ENCODE measurements at places on chromosomes 3 and 15.

DNA sequence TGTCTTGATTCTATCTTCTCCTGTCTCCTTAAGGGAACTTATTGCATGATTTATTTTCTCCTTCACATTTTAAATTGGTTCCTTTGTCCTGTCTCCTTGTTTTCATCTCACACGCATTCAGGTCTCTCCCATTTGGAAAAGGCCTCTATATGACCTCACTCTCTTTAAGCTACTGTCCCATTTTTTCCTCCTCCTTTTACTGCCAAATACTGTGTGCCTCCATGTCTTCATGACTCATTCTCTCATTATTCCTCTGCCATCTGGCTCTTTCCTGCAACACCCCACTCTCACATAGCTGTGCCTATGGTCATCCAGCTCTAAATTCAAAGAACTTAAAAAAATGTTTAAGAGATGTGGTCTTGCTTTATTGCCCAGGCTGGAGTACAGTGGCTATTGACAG is 48.0 kb downstream of the TYRO3 start:
- DNase-seq: no peak

GRCh38 chr3:15217841-15218267 is 11.8 kb downstream of the CAPN7 start:
- DNase-seq: no peak

DNA sequence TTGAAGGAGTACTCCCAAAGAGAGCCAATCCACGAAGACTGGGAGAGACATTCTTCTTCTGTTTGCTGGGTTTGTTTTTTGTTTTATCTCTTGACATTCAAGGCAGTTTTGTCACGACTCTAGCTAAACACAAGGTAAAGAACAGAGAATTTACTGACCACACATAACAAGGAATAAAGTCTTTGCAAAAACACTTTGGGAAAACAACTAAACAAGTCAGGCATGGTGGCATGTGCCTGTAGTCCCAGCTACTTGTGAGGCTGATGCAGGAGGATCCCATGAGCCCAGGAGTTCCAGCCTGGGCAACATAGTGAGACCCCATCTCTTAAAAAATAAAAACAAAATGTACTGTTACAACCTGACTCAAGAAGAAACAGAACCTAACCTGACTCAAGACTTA is 28.0 kb downstream of the TBC1D5 start:
- no peak for DNase-seq

DNA sequence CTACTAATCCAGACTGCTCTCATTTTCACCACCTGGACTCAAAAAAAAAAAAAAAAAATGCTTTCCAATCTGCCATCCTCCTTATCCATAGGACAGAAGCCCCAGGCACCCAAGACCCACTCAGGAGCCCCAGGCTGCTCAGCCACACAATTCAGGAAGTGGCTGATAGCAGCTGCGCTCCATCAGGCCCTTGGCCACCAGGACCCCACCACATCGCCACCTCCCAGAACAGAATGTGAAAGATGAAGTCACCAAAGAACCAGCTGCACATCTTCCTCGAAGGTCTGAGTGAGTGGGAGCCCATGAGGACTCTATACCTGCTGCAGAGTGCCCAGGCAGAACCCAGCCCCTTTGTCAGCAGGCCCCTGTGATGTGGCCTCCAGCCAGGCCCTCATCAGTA is 19.5 kb downstream of the POC1A start:
- no peak for DNase-seq

- no peak for DNase-seq
Measured at GRCh38 chr3:55683666-55684270, 196.7 kb upstream of the WNT5A start.

GRCh38 chr3:111859061-111859973 is at the start of gene PHLDB2:
PHLDB2 (plus strand) TSS chr3:111859265; CDS start chr3:111884078, 24,813 bp downstream.
- DNase-seq: peak; percentile 79

GRCh38 chr15:58734859-58735258 is 14.6 kb downstream of the ADAM10 start:
- no peak for DNase-seq

- no peak for DNase-seq
Measured at GRCh38 chr3:42276141-42277132, 10.5 kb upstream of the CCK start.

DNA sequence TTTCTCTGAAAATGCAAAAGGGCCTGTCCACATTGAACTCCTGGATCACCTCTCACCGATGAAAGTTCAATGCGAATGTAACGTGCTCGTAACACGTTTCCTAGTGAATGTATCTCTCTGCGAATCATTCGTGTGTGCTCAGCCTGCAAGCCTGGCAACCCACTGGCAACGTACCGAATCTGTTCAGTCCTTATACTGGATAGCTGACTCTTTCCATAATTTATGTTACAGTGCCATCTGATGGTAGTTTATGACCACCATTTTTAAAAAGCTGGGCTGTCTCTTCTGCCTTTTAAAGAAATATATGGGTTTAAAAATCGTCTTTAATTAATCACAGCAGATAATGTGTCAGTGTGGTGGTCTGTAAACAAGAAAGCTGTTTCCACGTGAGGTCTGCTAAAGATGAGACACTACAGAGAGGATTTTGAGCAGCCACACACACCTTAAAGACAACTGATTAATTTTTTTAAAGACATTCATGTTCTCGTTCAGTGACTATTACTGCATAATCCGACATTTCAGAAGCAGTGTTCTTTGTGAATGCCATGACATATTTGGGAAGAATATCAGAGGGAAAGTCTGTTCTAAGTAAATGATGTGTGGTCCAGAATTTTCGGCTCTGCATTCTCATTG is 69.4 kb upstream of the FOXP1 start:
- DNase-seq: no peak

GRCh38 chr3:18868911-18869689 is 279.2 kb upstream of the KCNH8 start:
- no peak for DNase-seq

Data from immature natural killer cell (primary cell).